ENCODE measurements at places on chromosomes 16 and 17.
A peak's percentile ranks its signal among the peaks of the same experiment; 100 is the strongest.

GRCh38 chr17:32609085-32609484 is 122.3 kb downstream of the CDK5R1 start:
- no peak for DNase-seq

DNA sequence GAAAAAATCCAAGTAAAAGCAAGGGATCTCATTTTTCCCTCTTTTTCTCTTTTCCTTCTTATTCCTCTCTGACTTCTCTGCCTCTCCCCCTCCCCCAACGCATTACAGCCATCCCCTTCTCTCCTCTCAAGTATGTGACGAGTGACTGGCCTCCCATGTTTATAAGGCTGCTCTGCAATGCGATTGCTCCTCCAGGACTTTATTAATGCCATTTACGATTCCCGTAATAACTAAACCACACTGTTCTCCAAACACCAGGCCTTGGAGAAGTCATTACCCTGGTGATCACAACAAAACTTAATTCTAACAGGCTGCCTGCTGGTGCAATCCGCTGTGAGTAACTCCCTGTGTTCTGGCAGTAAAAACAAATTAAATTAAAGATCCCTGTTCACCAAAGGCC is 88.8 kb downstream of the HS3ST3B1 start:
- DNase-seq, result no peak

DNA sequence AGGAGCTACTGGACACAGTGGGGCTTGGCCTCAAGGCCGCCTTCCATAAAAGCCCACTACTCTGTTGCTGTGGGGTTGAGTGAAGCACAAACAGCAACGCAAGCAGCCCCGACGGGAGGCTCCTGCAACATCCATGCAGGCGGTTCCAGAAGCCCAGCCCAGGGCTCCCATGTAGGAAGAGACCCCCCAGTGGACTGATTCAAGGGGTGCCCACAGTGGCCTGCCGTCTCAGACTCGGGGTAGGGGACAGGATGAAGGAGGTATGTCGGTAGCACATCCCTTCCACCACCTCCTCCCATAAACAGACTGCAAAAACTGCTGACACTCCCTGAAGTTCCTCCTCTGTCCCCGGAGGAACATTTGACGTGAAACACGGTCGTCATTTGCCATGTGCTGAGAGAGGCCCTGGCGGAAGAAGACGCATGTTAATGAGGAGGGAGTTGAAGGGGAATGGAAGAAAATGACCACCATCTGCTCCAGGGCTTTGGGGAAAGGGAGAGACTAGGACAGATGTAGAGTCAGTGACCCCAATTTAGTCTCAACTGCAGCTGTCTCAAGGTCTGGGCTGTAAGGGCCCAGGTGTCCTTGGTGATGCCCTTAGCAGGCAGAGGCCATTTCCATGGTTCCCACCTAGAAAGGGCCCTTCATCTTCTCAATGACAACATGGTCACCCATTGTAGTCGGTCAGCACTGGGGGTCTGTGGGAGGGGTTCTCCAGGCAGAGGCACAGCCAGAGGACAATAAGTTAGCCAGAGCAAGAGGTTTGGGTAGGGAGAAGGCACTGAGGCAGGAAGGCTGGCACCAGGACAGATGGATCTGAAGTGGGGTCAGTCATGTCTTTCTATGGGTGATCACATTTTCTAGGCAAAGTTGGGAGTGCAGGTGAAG is 200.6 kb downstream of the CPPED1 start:
- no peak for DNase-seq

DNA sequence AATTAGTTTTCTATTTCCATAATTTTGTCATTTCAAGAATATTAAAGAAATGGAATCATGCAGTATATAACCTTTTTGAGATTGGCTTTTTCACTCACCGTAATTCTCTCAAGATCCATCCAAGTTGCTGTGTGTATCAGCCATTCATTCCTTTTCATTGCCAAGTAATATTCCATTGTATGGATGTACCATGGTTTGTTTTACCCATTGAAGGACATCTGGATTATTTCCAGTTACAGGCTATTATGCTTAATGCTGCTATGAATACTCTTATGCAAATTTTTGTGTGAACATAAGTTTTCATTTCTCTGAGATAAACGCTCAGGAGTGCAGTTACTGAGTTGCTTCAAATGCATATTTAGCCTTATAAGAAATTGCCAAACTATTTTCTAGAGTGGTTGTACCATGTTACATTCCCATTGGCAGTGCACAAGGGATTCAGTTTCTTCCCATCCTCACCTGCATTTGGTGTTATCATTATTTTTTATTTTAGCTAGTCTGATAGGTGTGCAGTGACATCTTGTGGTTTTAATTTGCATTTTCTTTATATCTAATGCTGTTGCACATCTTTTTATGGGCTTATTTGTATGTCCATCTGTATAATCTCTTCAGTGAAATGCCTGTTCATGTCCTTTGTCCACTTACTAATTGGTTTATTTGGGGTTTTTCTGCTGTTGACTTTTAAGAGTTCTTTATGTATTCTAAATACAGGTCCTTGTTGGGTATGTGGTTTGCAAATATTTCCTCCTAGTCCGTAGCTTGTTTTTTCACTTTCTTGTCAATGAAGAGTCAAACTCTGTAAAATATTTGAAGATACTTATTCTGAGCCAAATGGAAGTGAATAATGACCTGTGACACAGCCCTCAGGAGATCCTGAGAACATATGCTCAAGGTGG is 32.7 kb downstream of the BMERB1 start:
- no peak for DNase-seq

- no peak for DNase-seq
Observed at GRCh38 chr17:56796536-56796935, 37.2 kb downstream of the C17orf67 start.

GRCh38 chr16:72415379-72415778 is 243.4 kb upstream of the PMFBP1 start:
- no peak for DNase-seq

DNA sequence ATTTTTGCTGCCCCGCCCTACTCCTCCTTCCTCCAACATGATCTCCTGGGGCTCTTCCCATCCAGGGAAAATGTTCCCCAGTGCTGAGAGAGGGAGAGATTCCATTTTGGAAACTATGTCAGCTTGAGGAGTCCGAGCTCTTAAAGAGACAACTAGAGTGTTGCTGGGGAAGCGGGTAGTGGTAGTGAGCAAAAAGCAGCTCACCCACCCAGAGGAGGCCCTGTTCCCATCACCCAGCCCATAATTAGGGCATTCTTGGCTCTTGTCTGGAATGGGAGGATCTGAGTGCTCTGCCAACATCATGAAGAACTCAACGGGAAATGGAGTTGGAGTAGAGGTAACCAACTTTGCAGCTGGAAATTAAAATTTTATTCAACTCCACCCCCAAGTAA is 9.1 kb upstream of the MSL1 start:
- DNase-seq, result no peak

GRCh38 chr16:13099822-13100221 is 198.4 kb downstream of the SHISA9 start:
- no peak for DNase-seq

- DNase-seq, result no peak
Observed at GRCh38 chr16:88441460-88441859, 11.6 kb upstream of the ZFPM1 start.

- no peak for DNase-seq
Observed at GRCh38 chr16:2458887-2459646, 842 bp upstream of the TEDC2 start.

- no peak for DNase-seq
Observed at GRCh38 chr16:53121043-53121620, 66.3 kb downstream of the CHD9 start.

DNA sequence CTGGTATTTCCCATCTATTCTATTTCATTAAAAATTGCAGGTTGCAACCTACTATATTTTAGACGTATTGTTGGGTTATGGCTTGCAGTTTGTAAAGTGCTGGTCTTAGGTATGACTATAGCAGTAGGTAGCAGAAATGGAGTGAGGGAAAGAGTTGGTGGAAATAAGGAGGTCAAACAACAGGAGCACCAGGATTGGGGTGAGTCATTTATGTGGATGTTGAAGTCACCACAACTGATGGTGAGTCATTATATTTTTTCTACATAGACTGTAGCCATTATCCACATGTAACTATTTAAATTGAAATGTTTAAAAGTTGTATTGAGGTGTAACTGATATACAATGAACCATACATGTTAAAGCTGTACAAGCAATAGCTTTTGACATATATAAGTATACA is 25.0 kb upstream of the HS3ST3A1 start:
- peak; percentile 68 for DNase-seq

- no peak for DNase-seq
Observed at GRCh38 chr17:71677439-71677838, 443.4 kb upstream of the SOX9 start.

DNA sequence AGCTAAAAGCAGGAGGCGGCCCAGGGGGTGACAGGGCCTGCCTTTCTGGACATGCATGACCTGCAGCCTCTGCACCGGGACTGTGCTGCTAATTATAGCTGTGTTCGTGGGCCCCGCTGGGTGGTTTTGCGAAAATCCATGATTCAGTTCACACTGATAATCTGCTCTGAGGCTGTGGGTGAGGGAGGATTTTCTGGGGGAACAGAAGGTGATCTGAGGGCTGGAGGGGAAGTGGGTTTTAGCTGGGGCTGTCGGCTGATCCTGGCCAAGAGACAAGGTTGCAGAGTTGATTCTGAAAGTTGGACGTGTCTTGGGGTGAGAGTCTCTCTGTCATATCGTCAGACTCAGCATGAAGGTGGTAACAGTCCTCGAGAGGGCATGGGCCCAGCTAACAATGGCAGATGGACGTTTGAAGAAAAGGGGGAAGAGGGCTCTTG is 187.5 kb upstream of the ZNF469 start:
- no peak for DNase-seq

DNA sequence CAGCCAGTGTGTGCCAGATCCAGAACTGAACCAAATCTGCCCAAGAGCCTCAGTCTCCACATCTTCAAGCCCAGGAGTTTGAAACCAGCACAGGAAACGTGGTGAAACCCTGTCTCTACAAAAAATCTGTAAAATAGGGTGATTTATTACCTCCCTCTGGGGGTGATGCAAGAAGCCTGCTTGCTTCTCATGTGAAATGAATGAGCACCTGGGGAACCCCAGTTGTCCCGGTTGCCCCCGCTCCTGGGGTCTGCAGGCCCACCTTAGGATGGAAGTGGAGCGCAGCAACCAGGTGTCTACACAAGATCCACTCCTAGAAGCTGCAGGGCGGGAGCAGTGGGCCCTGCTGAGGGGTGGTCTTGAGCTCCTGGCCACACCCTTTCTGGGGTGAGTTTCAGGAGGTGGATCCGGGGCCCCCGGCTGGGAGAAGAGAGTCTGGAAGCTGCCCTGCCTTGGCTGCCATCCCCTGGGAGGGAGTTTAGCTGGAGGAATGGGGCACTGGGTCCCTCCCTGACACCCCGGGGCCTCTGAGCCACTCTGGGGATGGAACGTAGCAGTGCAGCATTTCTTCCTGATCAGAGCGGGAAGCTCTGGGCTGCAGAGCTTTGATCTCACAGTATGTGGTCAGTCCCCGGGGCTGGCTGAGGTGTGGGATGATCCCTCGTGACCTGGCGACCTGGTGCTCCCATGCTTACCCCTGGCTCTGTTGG is 117.8 kb downstream of the RAB11FIP4 start:
- no peak for DNase-seq

DNA sequence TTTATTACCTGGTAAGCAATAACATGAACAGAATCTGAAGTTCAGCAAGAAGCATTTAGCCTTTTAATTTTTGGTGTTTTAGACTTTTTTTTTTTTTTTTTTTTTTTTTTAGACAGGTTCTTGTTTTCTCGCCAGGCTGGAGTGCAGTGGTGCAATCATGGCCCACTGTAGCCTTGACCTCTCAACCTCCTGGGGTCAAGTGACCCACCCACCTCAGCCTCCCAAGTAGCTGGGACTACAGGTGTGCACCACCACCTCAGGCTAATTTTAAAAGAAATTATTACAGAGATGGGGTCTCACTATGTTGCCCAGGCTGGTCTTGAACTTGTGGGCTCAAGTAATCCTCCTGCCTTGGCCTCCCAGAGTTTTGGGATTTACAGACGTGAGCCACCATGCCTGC is 173.0 kb upstream of the RBL2 start:
- DNase-seq, result no peak

DNA sequence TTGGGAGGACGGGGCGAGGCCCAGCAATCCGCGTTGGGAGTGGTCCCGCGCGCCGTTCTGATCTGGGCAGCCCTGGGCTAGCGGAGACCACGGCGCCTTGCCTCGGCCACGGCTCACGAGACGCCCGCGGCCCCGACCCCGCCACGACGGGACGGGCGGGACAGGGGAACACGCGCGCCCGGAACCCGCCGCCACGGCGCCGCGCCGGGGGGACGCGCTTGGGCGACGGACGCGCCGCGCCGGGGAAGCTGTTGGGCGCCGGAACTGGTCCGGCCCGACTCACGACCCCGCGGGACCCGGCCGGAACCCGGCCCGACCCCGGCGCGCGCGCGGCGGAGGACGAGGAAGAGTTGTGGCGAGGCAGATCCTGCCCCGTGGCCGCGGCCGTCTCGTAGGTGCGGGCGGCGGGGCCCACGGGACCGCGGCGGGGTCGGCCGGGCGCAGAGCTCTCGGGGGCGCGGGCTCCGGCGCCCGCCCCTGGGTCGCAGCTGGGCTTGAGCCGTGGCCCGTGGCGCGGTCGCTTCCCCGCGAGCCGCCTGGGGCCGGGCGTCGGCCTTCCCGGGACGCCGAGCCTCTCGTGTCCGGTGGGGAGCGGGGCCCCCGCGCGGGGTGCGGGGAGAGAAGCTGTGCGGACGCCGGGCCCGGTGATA is at the start of gene ACSF3:
Gene ACSF3, plus strand, starts transcription at position 251 of the 650 bp plus-strand sequence. CDS start 6,830 bp downstream, outside the sequence.
- DNase-seq, result peak; percentile 94

DNA sequence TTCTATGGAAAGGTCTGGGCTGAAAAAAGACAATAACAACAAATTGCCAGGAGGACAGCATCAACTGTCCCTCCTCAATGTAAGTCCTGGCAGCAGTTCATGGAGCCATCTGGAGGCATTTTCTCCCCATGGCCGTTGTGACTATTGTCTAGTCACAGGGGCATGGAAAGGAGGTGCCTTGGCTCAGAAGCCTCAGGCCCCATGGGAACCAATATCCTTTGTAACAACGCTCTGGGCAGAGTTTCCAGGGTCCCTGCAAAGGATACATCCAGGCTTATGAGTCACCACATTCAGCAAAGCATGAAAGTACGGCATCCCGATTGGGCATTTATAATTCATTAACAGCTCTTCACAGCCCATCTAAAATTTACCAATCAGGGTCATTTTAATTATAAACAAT is 85.2 kb downstream of the GLG1 start:
- DNase-seq, result peak; percentile 16

DNA sequence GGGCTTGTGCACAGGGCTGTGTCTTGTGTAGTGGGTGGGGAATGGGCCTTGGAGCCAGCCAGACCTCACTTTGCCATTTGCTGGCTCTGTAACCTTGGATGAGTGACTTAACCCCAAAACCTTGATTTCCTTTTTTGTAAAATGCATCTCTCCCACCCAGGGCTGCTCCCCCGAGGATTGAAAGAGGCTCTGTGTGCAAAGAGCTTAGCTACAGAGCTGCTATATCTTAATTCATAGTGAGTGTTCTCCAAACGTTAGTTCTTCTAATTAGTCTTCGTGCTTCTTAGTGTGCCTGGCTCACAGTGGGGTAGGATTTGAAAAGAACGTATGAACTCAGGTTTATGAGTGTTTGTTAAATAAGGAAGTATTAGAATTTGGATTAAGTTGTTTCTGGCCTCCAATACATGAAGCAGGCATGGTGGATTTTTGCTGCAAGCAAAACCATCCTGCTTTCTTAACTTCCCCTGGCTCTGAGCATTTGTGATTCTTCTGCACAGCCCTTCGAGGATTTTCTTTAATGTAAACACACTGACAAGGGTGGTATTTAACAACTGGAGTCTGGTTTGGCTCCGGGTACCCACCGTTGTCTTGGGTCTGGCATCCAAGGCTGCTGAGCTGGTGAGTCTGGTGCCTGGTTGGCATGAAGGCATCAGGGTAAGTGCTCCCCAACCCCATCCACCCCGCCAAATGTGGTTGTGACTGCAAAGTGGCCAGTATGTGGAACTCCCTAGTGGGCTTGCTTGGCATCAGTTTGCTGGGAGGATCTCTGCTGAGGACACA is 29.7 kb downstream of the KSR1 start:
- DNase-seq, result no peak
